ENCODE measurements at places on chromosomes 11 and 22. TPM values are rescaled to one million over a fixed set of nuclear protein-coding genes. Genes with fewer than 3 reads are reported as not detected.

The ZNF195 gene
- polyA plus RNA-seq: 8.4 TPM

The APOA1 gene
- polyA plus RNA-seq: 42.8 TPM

GRCh38 chr22:48192920-48193319 lies 1430.5 kb downstream of the TBC1D22A start:
- no peaks in the 10 kb centered on the region for H3K27me3 ChIP-seq
- H3K4me1 ChIP-seq: no peaks in the 10 kb centered on the region
- no peak overlapping the region for H3K27ac ChIP-seq

DNA sequence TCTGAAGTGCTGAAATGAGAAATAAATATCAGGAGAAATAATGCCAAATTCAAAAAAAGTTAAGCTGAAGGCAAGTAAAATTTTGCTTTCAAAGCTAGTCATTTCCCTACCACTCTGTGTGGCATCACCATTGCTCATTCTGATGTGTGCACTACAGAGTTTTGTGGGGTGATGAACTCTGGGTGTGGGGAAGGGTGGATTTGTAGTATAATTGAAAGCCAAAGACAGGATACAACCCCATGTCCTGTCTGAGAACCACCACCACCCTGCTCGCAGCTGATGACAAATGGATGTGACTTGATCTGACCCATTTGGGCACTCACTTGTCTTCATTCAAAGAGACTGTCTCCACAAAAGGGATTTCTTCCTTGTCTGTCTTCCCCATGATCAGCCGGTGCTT lies 19.3 kb upstream of the TMEM9B start:
- H3K4me3 ChIP-seq: no peak overlapping the region
- H3K27ac ChIP-seq: no peak overlapping the region
- no peaks in the 10 kb centered on the region for H3K36me3 ChIP-seq
- H3K4me1 ChIP-seq: no peaks in the 10 kb centered on the region
- H3K27me3 ChIP-seq: no peaks in the 10 kb centered on the region
- DNase-seq: no peak

The ABCC8 gene
- polyA plus RNA-seq: 0.38 TPM

DNA sequence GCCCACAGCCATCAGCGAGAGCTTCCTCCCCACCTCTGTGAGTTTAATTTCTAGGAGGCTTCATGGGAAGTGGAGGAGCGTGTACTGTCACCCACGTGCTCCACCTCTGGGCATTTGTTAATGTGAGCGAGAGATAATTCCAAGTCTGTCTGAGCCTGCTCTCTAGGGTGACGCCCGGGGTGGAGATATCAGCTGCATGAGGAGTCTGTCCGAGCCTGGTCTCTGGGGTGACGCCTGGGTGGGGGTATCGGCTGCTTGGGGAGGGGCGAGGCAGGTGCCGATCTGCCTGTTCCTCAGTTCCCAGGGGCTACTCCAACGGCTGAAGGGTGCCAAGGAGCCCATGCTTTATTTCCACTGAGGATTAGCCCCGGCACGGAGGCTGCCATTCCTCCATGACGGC lies 735.0 kb downstream of the BRD1 start:
- DNase-seq: no peak
- H3K36me3 ChIP-seq: no peaks in the 10 kb centered on the region
- no peak overlapping the region for H3K27ac ChIP-seq

The STX3 gene
- 13.3 TPM for polyA plus RNA-seq

DNA sequence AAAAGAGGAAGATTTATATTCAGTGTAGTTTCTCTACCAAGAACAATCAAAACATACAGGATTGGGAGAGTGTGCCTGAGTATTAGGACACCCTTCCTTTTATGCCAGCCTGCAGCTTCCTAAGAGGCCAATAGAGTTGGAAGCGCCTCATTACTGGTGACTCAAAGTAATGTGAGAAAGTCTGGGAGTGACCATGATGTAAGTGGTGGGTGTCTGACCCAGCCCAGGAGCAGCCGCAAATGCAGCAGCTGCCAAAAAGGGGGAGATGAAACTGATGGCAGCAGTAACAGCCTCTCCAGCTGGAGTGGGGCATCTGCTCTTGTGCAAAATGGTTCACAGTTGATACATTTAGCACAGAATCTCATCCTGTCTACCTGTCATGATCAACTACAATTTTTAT lies 62.0 kb downstream of the ZNF280B start:
- DNase-seq: no peak
- no peak overlapping the region for H3K4me3 ChIP-seq
- no peak overlapping the region for H3K27ac ChIP-seq
- no peaks in the 10 kb centered on the region for H3K27me3 ChIP-seq

GRCh38 chr22:42353883-42354727 lies 78.1 kb downstream of the NFAM1 start:
- DNase-seq: no peak
- H3K4me1 ChIP-seq: no peaks in the 10 kb centered on the region
- no peak overlapping the region for H3K4me3 ChIP-seq
- no peaks in the 10 kb centered on the region for H3K27me3 ChIP-seq
- H3K36me3 ChIP-seq: no peaks in the 10 kb centered on the region

- H3K36me3 ChIP-seq: no peaks in the 10 kb centered on the region
- no peaks in the 10 kb centered on the region for H3K27me3 ChIP-seq
- H3K4me1 ChIP-seq: no peaks in the 10 kb centered on the region
- no peak for DNase-seq
- no peak overlapping the region for H3K4me3 ChIP-seq
Measured at GRCh38 chr22:20650294-20651207, 123.4 kb upstream of the SERPIND1 start.

DNA sequence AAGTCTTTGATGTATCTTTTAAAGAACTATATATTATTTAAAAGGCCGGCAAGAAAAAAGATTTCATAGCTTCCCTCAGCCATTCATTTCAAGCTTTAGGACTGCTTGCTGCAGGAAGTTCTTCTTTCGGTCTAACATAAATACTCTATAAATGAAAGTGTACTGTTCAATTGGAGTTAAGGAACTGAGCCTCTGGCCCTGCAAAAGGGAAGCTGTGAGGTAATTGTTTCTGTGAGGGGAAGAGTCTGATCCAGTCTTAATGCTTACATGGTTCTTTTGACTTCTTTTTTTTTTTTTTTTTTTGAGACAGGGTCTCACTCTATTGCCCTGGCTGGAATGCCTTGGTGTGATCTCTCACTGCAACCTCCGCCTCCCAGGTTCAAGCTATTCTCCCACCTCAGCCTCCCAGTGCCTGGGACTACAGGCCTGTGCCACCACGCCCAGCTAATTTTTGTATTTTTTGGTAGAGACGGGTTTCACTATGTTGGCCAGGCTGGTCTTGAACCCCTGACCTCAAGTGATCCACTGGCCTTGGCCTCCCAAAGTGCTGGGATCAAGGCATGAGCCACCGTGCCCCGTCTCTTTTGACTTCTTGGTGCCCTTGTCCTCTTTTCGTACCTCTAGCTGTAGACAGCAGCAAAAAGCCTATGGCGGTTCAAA lies 4.7 kb upstream of the TRIM29 start:
- H3K27ac ChIP-seq: no peak overlapping the region
- no peaks in the 10 kb centered on the region for H3K4me1 ChIP-seq
- H3K4me3 ChIP-seq: no peak overlapping the region
- no peaks in the 10 kb centered on the region for H3K36me3 ChIP-seq
- DNase-seq: no peak
- no peaks in the 10 kb centered on the region for H3K27me3 ChIP-seq
